ENCODE measurements at places on chromosomes 7 and 10.

DNA sequence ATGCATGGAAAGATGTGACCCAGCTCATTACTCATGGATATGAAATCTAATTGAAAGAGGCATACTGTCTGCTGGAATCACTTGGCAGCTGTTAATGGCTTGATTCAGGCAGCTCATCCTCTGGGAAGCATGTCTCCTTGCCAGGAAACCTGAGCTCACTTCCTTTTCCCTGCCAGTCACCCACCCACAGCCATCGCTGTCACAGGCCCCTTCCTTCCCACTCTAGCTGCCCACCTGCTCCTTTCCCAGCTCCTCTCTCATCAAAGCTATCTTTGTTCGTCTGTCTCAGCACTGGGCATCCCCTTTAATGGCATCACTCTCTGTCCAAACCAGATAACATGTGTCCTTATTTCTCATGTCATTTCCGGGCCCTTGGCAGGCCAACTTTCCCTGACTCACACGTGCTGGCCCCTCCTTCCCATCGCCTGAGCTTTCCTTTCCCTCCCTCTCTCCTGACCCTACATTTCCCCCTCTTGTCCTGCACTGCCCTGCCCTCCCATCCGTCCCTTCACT lies 721.9 kb downstream of the TNS3 start:
- DNase-seq: no peak

DNA sequence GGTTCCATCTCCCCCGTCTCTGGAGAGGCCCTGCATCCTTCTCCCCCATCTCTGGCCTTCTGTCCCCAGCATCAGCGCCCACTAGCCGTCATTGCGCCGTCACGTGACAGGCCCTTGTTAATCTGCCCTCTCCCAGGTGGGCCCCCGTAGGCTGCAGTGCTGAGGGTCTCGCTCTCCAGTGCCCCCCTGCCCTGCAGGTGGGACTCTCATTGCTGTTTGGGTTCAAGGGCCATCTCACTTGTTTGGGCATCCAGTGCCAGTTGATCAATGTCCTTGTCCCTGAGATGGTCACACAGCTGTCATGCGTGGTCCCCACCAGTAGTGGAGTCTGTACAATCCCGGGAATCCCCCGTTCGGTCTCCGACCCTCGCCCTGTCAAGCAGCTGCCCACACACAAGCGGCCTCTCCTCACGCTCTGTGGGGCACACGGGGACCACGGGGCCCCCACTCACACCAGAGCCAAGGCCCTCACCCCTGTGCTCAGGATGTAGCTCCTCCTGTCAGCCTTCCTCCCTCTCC lies 114.0 kb downstream of the INPP5A start:
- DNase-seq: no peak

- no peak for DNase-seq
Measured at GRCh38 chr7:70480927-70481569, 650.9 kb upstream of the GALNT17 start.

GRCh38 chr10:117374506-117375359 lies 507 bp downstream of the PDZD8 start:
- DNase-seq: peak; percentile 51

DNA sequence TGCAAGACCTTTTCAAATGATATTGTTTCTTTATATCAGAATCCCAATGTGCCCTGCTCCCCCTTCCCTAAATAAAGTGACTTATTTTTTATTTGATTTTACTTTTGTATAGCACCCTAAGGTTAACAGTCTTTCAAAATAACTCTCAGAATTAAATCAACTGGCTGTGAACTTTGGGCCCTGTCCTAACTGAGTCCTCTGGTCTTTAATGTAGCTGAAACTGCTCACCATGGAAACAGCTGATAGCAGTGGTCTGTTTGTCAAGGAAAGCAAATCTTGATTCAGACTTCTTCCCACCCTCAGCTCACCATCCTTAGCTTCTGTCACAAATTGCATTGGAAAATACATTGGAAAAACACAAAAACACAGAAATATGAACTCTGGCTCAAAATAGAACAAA lies 105.2 kb upstream of the PRPS1L1 start:
- no peak for DNase-seq

DNA sequence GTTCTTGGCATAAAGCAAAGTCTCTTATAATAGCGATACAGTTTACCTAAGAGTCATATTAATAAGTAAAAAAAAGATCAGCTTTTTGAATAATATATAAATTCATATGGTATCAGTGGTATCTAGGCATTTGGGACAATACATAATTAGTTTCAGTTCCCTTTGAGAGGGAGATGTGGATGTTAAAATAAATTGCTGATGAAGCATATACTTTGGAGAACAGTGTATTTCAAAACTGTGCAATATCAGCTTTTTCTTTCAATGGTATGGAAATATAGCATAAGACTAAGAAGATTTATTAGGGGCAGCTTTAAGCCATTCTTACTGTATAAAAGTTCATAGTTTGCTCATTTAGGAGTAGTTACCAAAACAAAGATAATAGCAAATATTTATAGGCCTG lies 35.5 kb downstream of the MDFIC start:
- no peak for DNase-seq

DNA sequence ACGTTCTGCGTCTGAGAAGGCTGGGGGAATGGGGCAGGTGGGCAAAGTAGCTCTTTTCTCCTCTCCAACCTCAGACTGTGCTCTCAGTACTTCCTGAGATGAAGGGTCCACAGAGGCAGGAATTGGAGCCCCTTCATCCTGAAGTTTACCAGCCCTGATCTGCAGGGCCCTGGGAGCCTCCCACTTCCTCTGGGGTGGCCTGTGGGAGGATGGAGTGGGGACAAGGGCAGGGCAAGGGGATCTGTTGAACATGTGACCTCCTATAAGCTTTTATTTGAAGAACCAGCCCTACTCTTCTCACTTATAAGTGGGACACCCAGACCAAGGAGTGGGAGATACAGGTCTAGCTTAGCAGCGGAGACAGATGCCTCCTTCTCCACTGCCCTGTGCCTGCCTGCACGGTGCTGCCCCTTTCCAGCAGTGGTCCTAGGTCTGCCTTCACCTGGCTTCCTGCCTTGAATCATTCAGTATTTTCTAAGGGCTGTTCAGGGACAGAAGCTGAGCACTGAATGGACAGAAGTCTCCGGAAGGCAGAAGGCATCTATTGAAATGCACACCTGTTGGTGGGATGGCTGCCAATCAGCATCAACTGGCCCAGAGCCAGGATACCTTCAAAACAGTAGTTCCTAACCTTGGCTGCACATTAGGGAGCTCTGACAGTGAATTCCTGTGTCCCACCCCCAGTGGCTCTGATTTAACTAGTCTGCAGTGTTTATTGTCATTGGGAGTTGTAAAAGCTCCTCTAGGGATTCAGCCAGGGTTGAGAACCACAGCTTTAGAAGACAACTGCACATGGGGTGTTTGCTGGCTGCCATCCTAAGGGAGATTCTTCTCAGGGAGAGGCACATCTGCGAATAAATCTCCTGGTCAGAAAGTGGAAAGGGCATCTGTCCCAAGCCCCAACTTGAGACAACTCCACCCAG lies 2.7 kb upstream of the ARHGAP22 start:
- DNase-seq: peak; percentile 28

GRCh38 chr10:3828404-3829155 lies 43.6 kb upstream of the KLF6 start:
- DNase-seq: no peak

DNA sequence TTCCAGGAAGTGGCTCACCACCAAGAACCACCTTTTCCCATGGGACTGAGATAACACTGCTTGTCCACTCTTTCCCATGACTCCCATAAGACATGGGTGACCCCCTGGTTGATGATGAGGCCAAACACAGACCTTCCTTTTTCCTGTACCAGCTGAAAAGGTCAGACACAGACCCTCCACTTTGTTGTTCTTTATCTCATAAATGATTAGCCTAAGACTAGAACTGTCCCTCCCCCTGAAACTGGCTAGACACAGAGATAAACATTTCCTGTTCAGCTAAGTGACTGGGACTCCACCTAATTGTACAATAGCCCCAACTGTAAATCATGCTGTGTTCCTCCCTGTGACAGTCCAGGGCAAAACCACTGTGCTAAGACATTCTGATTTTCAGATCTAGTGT lies 8.2 kb upstream of the NRG3 start:
- DNase-seq: no peak

GRCh38 chr10:125201108-125201524 lies 40.8 kb upstream of the CTBP2 start:
- DNase-seq: no peak

- no peak for DNase-seq
Measured at GRCh38 chr7:46229409-46229808, 308.3 kb upstream of the IGFBP3 start.

- DNase-seq: no peak
Measured at GRCh38 chr10:121411004-121411403, 187.2 kb downstream of the FGFR2 start.

DNA sequence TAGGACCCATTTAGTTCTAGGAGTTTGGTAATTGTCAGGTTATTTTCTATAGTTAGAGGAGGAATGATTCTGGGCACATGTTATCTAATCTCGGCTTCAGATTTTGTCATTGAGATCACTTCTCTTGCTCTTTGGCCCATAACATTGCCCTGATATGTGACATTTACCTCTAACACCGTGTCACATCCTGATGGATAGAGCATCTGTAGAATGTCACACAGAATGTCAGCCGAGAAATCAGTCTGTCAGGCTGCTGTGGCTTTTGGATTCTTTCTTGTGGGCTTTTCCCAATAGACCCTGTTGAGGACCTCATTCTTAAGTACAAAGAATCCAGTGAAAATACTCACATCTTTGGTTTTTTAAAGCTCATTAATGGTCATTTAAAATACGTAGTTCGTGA lies 142.4 kb downstream of the LRRC4 start:
- no peak for DNase-seq

DNA sequence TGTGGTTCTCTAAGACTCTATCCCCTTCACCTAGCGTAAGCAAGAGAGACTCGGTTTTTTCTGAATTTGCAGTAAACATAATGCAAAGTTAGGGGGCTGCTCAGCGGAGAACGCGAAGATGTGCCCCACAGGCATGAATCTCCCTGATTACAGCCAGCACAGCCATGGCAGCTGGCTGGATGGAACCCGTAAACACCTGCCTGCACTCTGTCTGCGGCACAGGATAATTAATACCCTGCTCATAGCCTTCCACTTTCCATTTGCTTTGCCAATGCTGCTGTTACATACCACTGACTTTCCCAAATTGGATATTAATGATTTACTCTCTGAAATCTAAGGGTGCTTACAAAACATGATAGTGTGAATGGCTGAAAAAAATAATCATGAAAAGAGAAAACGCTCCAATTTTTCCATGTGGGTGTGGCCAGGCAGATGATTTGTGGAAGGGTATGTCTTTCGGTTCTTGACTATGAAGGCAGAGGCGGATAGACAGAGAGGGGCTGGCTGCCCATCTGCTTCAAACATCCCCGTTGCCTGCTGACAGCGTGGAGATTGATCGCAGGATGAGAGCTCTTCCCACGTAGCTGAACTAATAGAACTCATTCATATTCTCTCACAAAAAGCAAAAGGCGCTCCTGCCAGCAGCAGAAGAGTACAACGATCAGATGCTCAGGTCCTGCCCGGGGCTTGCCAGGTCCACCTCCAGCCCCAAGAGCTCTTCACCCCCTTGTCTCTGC lies 193.2 kb upstream of the GHITM start:
- no peak for DNase-seq

GRCh38 chr7:49630513-49630912 lies 142.9 kb upstream of the VWC2 start:
- no peak for DNase-seq

GRCh38 chr10:43077421-43078171 lies 727 bp downstream of the RET start:
- no peak for DNase-seq

DNA sequence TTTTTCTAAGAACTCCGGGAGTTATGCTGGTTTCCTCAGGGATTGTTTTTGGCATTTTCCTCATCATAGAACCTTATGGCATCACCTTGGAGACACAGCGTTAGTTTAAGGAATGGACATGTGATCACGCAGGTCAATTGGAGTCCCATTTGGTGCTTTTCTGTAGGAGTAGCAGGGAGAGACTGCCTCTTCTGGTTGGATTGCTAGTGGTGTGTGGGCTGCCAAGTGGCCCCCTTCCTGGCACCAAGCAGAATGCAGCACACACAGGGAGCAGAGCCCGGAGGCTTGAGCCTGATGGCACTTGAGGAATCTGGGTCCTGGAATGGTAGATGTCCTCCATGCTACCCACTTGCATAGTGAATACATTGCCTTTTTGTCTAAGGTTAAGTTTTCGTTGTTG lies 57.9 kb downstream of the SDK1 start:
- DNase-seq: no peak

GRCh38 chr10:48285710-48286109 lies 11.2 kb upstream of the FRMPD2 start:
- no peak for DNase-seq

All from ureter (tissue), 1 donor.